ENCODE measurements at places on chromosomes 2 and 18.

GRCh38 chr2:208269091-208269490 is 3.0 kb downstream of the PIKFYVE start:
- DNase-seq, result no peak

DNA sequence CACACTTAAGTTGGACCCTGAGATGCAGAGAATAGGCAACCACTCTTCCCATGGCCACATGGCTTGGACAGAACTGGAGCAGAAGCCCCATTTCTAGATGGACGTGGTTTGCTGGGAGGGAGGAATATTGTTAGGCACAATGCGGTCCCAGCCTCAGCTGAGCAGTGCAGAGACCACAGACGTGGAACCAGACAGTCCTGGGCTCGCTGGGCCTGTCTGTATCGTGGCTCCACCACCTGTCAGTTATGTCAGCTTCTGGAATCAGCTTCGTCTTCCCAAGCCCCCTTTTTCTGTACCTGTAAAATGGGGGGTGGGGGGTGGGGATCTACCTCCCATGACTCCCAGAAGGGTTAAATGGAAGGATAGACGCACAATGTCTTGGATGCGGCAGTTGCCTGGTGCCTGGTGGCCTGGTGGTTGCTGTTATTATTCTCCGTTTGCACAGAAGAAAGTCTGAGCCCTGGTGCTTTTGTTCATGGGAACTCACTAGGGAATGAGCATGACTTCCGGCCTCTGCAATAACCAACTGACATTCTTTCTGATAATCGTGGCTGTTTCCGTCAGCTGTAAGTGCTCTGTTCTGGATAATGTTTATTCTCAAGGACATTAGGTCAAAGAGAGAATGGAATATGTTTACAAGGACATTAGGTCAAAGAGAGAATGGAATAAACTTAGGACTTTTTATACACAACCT is 31.4 kb downstream of the COLEC11 start:
- DNase-seq, result no peak

DNA sequence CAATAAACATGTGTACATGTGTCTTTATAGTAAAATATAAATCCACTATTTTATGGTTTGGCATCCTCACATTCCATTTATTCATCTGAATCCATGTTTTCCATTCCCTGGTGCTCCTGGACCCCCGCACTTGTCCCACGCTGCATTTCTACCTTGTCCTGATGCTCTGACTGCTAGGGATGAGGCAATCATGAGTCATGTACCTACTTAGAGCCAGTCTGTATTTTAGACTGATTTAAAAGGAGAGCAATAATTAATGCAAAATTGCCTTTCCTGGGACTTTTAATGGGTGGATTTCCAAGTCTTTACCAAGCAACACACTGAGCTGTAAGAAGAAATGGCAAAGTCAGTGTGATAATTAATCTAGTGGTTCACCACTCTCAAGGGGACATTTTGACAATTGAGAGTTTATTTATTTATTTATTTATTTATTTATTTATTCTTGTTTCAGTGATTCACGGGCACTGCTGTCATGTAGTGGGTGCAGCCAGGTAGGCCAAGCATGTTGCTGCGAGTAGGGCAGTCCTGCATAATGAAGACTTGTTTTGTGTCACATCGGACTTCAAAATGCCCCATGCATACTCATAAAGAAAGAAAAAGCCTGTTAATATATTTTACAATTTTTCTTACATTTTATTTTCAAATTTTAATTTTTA is 419.3 kb upstream of the VWC2L start:
- DNase-seq, result no peak

- no peak for DNase-seq
Observed at GRCh38 chr2:61726456-61727209, 127.2 kb downstream of the FAM161A start.

GRCh38 chr2:54013996-54014395 is 43.2 kb upstream of the PSME4 start:
- no peak for DNase-seq

GRCh38 chr2:70797506-70797905 is 7.1 kb upstream of the FIGLA start:
- no peak for DNase-seq

- DNase-seq, result peak; percentile 80
Observed at GRCh38 chr2:105812180-105813044, 67.7 kb downstream of the NCK2 start.

- DNase-seq, result no peak
Observed at GRCh38 chr2:120857422-120857821, 121.8 kb downstream of the GLI2 start.

DNA sequence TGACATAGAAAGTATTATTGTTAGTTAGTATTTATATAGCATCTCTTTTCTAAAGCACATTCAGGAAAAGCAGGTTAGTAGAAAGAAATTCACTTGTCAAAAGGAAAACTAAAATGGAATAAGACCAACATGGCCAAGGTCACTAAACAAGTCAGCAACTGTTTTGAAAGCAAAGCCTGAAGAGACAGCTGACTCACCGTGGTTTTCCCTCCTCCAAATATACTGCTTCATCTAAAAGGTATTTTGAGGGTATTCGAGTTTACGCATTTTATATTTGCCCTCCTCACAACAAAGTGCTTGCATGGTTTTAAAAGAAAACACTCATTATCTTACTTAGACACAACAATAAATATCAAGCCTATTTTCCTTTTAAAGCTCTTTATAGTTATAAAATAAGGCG is 24.0 kb downstream of the ZNF385B start:
- peak; percentile 37 for DNase-seq

GRCh38 chr2:203679401-203679800 is 27.0 kb upstream of the CD28 start:
- no peak for DNase-seq

GRCh38 chr2:178197791-178198190 is 3.5 kb downstream of the OSBPL6 start:
- DNase-seq, result no peak

DNA sequence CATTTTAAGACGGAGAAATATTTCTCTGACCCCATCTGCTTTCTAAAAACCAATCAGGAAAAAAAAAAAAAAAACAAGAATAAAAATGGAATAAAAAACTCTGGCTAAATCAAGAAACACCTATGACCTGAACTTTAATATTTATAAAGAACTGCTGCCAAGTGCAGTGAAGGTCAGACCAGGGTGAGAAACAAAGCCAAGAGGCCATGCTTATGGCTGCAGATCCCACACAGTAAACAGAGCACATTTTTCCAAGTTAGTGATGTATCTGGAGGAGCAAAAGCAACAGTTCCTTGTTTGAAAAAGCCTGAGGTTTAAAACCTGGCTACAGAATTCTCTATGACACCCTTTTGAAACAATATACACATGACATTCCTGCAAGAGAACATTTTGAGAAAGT is 242.3 kb downstream of the SRBD1 start:
- DNase-seq, result no peak

DNA sequence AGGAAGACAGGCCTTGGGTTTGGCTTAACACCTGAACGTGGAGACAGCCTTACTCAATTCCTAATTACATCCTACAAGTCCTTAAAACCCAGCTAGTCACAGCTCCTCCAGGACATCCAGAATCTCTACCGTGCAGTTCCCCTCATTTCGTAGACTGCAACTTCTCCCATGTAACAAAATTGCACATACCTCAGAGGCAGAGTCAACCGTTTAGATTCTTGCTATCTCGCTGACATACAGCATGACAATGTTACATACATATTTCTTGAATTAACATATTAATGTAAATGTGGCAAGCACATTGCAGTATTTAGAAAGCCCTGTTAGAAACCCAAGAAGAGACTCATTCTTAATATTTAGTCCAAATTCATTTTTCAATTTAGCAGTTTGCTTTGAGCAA is 358.7 kb downstream of the SETBP1 start:
- no peak for DNase-seq

GRCh38 chr2:70757360-70757759 is 10.6 kb downstream of the ADD2 start:
- DNase-seq, result no peak

DNA sequence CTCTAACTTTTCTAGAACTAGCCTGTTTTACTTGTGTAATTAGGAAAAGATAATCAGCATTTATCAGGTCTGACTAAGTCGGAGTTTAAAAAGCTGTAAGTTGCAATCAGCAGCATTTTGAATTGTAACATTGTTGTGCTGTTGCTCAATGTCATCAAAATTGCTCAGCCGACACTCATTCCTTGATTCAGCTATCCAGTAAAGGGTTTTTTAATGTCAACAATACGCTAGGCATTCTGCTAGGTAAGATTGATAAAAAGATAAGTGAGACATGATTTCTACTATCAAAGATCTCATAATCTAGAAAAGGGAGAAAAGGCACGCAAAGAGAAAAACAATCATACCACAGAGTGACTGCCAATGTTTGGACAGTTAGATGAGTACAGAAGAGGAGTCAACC is 327.1 kb upstream of the CDH2 start:
- DNase-seq, result no peak

- no peak for DNase-seq
Observed at GRCh38 chr2:45102141-45102540, 92.9 kb upstream of the SIX2 start.

- no peak for DNase-seq
Observed at GRCh38 chr2:237530472-237531433, 35.6 kb upstream of the PRLH start.

DNA sequence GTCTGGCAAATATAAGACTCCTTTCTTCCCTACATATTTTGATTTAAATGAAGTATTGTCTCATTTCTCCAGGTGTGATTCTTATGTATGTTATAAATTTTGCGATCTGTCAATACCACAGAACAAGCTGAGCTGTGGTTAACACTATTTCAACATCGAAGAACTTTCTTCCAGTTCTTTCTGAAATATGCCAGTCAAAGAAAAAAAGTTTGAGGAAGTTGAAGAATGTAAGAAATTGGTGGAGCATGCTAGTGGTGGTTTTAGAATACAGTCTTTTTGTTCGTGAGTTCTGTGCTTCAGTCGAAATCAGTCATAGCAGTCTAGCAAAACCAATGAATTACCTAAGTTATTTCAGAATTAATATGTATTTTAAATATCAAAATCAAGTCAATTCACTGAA is 8.6 kb upstream of the COBLL1 start:
- no peak for DNase-seq

GRCh38 chr2:179765666-179766065 is 95.7 kb downstream of the ZNF385B start:
- no peak for DNase-seq

DNA sequence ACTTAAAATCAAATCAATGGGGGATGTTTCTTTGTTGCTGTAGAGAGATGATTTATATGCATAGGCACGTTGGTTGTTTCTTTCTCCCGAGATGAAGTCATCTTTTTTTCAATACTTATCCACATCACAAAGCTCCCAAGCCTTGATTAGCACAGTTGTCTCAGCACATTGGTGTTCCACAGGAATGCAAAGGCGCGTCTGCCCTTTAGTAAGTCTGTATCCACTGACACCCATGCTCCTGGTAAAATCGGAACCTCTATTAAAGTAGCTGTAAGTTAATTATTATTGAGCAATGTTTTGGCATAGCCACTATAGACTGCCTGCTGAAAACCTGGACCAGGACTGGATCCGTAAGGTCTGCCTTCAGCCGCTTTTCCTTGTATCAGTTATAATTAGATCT is 77.6 kb upstream of the RBM44 start:
- DNase-seq, result no peak

GRCh38 chr2:212811921-212812320 is 273.3 kb upstream of the ERBB4 start:
- DNase-seq, result no peak

DNA sequence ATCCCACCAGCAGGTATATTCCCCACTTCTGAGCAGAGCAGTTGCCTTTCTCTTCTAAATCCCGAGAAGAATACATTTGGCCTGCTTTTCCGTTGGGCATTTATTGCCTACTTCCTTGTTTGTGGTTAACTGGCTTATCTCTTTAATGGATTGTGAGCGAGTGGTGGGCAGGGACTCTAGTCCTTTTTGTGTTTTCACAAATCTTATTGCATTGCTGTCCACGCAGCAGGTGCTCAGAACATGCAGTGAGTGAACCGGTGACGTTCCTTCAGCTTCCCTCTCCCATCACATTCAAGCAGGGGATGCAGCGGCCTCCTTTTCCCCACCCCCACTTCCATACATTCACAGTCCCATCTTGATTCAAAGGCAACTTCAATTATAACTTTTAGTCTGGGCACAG is 28.9 kb upstream of the GAREM2 start:
- no peak for DNase-seq

GRCh38 chr2:137838255-137839092 is 125.8 kb upstream of the HNMT start:
- DNase-seq, result peak; percentile 51

DNA sequence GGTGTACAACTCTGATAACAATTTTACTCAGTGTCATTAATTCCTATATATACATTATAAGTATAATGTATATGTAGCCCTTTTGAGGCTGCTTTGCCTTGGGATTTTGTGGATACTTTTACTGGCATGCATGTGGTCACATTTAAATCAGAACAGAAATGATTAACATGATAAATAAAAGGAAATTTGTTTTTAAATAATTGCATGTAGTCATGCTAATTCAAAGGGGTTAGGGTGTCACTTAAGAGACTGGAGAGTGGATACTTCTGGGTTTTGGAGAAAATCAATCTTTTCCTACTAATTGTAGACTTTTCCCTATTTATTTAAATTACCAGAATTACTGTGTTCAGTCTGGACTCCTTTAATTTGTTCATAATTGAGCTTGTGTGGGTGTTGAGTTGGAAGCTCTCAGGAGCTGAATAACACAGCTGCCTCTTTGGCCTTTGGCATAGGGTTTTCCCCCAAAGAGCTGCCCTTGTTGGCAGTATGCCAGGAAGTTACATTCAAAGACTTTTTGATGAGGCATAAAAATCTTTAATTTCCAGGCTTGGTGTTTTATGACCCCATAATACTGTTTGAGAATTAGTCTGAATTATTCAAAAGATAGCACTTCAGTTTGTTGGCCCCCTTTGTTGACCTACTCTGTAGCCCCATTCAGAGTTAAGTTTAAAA is 484.7 kb upstream of the NRP2 start:
- DNase-seq, result no peak

- no peak for DNase-seq
Observed at GRCh38 chr2:189350540-189351209, 90.6 kb upstream of the WDR75 start.

- DNase-seq, result no peak
Observed at GRCh38 chr2:110170102-110170501, 34.7 kb downstream of the NPHP1 start.

DNA sequence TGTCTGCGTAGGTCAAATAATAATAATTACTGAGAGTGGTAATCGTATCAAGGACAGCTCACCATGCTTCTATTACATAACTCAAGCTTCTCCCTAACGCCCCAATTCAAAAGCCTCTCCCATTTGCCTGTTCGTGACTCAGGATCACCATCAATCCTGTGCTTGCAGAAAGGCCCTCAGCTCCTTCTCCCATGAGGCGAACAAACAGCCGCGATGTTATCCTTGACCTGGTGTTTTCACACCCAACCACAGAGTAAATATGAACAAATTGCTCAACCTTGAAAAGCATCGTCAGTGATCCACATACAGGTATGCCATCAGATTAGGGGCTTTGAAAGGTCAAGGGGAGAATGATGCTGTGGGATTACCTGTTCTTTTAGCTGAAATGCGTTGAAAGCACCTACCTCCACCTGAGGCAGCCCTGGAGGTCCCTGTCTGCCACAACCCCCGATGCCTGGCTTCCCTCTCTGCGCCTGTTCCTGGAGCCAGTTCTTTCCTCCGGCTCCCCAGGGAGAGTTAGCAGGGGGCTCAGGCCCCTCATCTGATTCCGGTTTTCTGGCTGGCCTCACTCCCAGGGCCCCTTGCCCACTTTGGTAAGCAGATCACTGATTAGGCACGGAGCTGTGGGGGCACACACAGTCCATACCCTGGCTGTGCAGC is 39.1 kb upstream of the ODC1 start:
- no peak for DNase-seq
